ENCODE measurements at places on chromosomes 12 and 14. TPM values are rescaled to one million over a fixed set of nuclear protein-coding genes. Genes with fewer than 3 reads are reported as not detected.

KLRC1 gene
- polyA plus RNA-seq: 0.07 TPM

AQP6 gene
- 0.57 TPM for polyA plus RNA-seq

RDH12 gene
- 0.26 TPM for polyA plus RNA-seq

GPR162 gene
- 0.09 TPM for polyA plus RNA-seq

CDKN3 gene
- polyA plus RNA-seq: 51.6 TPM

PTPRR gene
- 2.9 TPM for polyA plus RNA-seq

SPTLC2 gene
- 46.8 TPM for polyA plus RNA-seq

RPGRIP1 gene
- 0.07 TPM for polyA plus RNA-seq

RBP5 gene
- not detected for polyA plus RNA-seq

GRCh38 chr12:97637770-97638169 is 175.2 kb downstream of the RMST start:
- DNase-seq: no peak

- no peak for DNase-seq
Observed at GRCh38 chr12:69835081-69835480, 10.1 kb downstream of the MYRFL start.

- DNase-seq: no peak
Observed at GRCh38 chr12:71456316-71456715, 16.7 kb downstream of the LGR5 start.

- no peak for DNase-seq
Observed at GRCh38 chr14:101456246-101457175, 104.8 kb upstream of the DIO3 start.

DNA sequence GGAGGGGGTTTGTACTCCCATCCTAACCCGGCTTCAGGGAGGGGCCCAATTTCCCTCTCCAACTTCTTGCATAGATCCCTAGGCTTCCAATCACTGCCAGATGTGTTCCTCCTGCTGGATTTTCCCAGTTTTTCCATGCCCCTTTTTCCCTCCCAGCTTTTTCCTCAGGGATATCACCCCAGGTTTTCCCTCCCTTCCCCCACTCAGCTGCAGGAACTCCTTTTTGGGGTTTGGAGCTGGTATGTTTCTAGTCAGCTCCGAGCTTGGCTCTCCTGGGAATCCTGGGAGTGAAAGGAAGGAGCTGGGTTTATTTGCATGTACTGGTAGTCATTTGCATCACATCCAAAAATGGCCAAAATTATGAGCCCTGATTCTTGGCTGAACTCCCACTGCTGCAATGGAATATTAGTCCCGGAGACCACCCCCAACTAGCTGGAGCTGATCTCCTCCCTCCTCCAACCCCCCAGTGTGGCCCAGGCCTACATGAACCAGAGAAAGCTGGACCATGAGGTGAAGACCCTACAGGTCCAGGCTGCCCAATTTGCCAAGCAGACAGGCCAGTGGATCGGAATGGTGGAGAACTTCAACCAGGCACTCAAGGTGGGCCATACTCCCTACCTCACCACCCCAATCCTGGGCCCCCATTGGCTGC is 1.4 kb upstream of the RDH5 start:
- DNase-seq: no peak

DNA sequence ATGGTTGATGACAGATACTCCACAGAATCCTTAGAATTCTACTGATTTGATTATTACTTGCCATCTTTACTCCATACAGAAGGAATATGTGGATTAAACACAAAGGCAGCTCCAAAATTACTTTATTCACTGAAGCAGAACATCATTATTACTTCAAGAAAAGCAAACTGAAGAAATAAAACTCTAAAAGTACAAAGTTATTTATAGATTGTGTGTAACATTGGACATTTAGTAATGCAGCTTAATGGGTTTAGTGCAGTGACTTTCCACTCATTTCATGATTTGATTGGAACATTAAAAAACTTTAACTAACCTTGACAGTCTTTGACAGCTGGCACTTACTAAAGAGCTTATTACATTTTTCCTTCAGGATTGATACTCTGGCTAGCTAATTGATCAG is 59.0 kb upstream of the ATP2A2 start:
- DNase-seq: no peak

- no peak for DNase-seq
Observed at GRCh38 chr12:42704810-42705401, 115.4 kb upstream of the PRICKLE1 start.

DNA sequence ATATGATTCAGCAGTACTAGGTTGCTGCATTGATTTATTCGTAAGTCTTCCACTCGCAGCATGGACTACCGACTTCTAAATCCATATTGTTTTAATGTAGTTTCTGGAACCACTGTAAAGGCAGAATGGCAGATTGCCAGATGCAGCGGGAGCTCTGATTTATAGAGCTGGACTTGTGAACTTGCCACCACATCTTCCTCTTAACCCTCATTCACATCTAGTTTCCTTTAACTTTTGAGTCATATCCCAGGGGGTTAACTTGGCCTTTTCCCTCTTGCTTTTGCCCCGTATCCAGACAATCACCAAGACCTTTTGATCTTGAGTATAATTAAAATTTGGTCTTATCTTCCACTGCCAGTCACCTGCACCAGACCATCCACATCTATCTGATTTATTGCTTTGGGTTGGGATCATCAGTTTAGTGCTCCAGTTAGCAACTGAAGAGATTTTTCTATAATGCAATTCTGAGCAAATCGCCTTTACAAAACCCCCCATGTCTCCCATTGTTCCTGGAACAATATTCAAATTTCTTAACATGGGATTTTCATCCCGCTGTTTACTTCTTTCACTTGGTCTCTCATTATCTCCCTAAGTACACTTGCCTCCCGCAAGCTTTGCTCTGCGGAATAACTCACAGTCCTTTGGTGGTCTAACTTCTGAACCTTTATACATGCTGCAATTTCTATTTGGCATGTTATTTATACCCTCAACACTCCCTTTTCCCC is 130.5 kb downstream of the ACSS3 start:
- no peak for DNase-seq

Data from keratinocyte (primary cell).